ENCODE measurements at places on chromosomes 1 and 21. TPM values are rescaled to one million over a fixed set of nuclear protein-coding genes. Genes with fewer than 3 reads are reported as not detected.

OR2T11 gene
- total RNA-seq = not detected

SMYD3 gene
- total RNA-seq = 20.5 TPM

ADCY10 gene
- 0.09 TPM for total RNA-seq

RPE65 gene
- total RNA-seq = not detected

CYP2J2 gene
- total RNA-seq = 2.7 TPM

HEYL gene
- 10.4 TPM for total RNA-seq

NPR1 gene
- total RNA-seq = 58.8 TPM

MATN1 gene
- total RNA-seq = not detected

EFNA3 gene
- total RNA-seq = 1.0 TPM

GNAT2 gene
- total RNA-seq = not detected

ADORA1 gene
- total RNA-seq = 4.1 TPM

CAPN9 gene
- total RNA-seq = 26.6 TPM

SPRR5 gene
- not detected for total RNA-seq

GSTM5 gene
- total RNA-seq = 11.7 TPM

LCE6A gene
- total RNA-seq = not detected

PKLR gene
- total RNA-seq = not detected

TMEM167B gene
- total RNA-seq = 45.9 TPM

FAM110D gene
- 3.8 TPM for total RNA-seq

All from lower lobe of right lung (tissue), 2 donors.